ENCODE measurements at places on chromosomes 4 and X. TPM values are rescaled to one million over a fixed set of nuclear protein-coding genes. Genes with fewer than 3 reads are reported as not detected.

Gene RLIM
- total RNA-seq, result 29.7 TPM

Gene MAGEA2
- 9.2 TPM for total RNA-seq

DNA sequence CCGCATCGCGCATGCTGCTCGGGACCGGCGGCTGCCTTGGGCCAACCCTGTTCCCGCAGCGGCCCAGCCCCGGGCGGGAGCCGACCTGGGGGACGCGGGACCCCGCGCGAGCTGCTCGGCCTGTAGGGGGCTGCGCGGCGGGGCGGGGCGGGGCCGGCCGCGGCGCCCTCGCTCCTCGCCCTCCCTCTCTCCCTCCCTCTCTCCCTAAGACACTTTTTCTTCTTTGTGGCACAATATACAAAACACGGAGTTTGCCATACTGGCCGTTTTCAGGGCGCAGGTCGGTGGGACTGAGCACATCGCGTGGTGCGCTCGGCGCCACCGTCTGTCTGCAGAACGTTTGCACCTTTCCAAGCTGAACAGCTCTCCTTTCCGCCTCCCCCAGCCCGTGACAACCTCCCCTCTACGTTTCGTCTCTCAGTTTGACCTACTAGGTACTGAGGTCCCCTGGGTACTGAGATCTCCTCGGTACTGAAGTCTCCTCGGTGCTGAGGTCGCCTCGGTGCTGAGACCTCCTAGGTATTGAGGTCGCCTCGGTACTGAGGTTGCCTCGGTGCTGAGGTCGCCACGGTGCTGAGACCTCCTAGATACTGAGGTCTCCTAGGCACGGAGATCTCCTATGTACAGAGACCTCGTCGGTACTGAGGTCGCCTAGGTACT is 261.1 kb upstream of the PLCXD1 start:
- no peaks in the 10 kb centered on the region for H3K27me3 ChIP-seq
- peak overlapping the region; percentile 15 for H3K4me3 ChIP-seq
- DNase-seq, result no peak
- no peaks in the 10 kb centered on the region for H3K36me3 ChIP-seq

DNA sequence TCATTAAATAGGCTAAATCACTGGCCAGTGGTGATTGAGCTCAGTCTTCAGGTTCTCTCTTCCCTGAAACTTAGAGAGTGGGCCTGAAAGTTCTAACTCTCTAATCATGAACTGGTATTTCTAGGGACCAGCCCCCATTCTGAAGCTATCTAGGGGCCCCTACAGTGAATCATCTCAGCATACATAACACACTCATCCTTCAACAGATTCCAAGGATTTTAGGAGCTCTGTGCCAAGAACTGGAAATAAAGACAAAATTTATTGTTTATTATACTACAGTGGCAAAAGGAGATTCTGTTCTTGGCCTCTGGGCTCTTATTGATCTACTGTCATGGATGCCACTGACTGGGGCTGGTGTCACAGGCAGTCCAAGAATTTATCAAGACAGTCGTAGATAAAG is 263.8 kb upstream of the IGFBP7 start:
- H3K4me1 ChIP-seq, result no peaks in the 10 kb centered on the region
- DNase-seq, result no peak
- no peaks in the 10 kb centered on the region for H3K27me3 ChIP-seq
- no peak overlapping the region for H3K27ac ChIP-seq

GRCh38 chrX:51917604-51918003 is 24.2 kb downstream of the MAGED1 start:
- H3K27me3 ChIP-seq, result no peaks in the 10 kb centered on the region
- no peaks in the 10 kb centered on the region for H3K36me3 ChIP-seq
- DNase-seq, result no peak
- no peak overlapping the region for H3K4me3 ChIP-seq
- H3K4me1 ChIP-seq, result no peaks in the 10 kb centered on the region

GRCh38 chr4:72971572-72971971 is 97.9 kb downstream of the COX18 start:
- no peak overlapping the region for H3K4me3 ChIP-seq
- no peak overlapping the region for H3K27ac ChIP-seq
- no peaks in the 10 kb centered on the region for H3K4me1 ChIP-seq
- H3K27me3 ChIP-seq, result no peaks in the 10 kb centered on the region
- DNase-seq, result no peak

Gene ADGRL3
- total RNA-seq, result 12.8 TPM

Gene SLC7A11
- 1.3 TPM for total RNA-seq

- no peaks in the 10 kb centered on the region for H3K4me1 ChIP-seq
- H3K27me3 ChIP-seq, result no peaks in the 10 kb centered on the region
- no peak overlapping the region for H3K27ac ChIP-seq
- DNase-seq, result no peak
- H3K36me3 ChIP-seq, result no peaks in the 10 kb centered on the region
These were observed 188.3 kb upstream of the RPS6KA3 start for GRCh38 chrX:20455001-20455400.

GRCh38 chr4:3869661-3870566 is 103.7 kb downstream of the ADRA2C start:
- H3K4me1 ChIP-seq, result no peaks in the 10 kb centered on the region
- no peak for DNase-seq
- H3K27me3 ChIP-seq, result no peaks in the 10 kb centered on the region
- no peaks in the 10 kb centered on the region for H3K36me3 ChIP-seq

Gene TCEAL5
- 89.1 TPM for total RNA-seq

DNA sequence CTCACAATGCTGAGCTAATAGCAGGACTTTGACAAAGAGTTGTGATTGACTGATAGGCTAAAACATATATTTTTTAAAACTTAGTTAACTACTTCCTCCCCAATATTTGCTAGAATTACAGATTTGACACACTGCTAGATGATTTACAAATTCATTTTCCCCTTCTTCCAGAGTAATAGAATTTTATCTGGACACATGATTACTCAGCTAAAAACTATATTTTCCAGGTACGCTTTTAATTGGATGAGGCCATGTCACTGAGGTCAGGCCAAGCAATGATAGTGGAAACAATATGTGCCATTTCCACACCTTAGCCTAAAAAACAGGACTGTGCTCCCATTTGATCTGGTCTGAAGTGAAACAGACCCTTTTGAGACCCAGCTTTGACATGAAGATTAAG is 193.3 kb upstream of the PGRMC2 start:
- no peak for DNase-seq
- no peak overlapping the region for H3K27ac ChIP-seq
- H3K4me3 ChIP-seq, result no peak overlapping the region
- H3K36me3 ChIP-seq, result no peaks in the 10 kb centered on the region

DNA sequence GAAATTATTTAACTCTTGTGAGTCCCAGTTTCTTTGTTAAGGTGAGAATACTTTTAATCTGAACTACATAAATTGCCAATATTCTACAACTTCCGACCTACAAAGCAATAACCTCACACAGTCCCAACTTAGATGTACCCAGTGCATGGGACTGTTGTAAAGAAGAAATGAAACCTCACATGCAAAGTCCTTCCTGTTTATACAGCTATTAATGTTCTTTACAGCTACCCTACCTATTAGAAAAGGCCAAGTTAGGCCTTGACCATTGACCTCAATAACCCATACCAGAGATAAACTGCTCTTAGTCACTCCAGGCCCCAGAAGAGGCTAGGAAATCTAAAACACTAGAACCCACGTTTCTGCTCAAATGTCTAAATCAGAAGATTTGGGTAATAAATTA is 920.1 kb upstream of the TENM3 start:
- no peaks in the 10 kb centered on the region for H3K27me3 ChIP-seq
- H3K36me3 ChIP-seq, result no peaks in the 10 kb centered on the region
- DNase-seq, result no peak
- H3K4me3 ChIP-seq, result no peak overlapping the region
- no peak overlapping the region for H3K27ac ChIP-seq

Data from testis (tissue), 5 donors.